ENCODE measurements at places on chromosomes 7 and 10.

DNA sequence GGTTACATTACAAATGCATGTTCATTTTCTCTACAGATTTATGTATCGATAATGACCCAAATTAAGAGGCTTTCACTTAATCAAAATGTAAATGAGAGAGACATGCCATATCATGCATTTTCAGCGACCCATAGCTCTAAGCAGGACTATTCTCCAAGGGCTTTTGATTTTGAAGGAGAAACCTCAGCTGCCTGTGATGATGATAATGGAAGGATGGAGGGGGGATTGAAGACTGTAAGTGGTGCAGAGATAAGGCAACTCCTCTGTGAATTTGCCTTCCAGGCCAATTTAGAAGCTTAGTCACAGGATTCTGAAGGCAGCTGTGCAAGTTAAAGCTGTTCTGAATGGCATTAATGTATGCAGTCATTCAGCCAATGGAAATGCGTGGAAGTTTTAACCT lies 8.3 kb downstream of the VSTM2A start:
- DNase-seq: no peak

DNA sequence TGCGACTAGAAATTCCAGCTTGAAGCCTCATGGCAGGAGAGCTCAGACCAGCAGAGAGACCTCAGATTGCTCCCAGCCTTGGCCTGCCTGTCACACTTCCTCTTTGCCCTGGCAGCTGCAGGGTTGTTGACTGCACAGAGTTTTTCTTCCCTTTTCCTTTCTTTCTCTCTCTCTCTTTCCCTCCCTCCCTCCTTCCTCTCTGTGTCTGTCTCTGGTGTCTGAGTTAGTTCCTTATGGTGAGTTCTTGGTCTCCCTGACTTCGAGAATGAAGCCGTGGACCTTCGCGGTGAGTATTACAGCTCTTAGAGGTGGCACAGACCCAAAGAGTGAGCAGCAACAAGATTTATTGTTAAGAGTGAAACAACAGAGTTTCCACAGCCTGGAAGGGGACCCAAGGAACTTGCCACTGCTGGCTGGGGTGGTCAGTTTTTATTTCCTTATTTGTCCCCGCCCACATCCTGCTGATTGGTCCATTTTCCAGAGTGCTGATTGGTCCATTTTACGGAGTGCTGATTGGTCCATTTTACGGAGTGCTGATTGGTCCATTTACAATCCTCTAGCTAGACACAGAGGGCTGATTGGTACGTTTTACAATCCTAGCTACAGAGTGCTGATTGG lies 266.3 kb downstream of the RPS24 start:
- no peak for DNase-seq

DNA sequence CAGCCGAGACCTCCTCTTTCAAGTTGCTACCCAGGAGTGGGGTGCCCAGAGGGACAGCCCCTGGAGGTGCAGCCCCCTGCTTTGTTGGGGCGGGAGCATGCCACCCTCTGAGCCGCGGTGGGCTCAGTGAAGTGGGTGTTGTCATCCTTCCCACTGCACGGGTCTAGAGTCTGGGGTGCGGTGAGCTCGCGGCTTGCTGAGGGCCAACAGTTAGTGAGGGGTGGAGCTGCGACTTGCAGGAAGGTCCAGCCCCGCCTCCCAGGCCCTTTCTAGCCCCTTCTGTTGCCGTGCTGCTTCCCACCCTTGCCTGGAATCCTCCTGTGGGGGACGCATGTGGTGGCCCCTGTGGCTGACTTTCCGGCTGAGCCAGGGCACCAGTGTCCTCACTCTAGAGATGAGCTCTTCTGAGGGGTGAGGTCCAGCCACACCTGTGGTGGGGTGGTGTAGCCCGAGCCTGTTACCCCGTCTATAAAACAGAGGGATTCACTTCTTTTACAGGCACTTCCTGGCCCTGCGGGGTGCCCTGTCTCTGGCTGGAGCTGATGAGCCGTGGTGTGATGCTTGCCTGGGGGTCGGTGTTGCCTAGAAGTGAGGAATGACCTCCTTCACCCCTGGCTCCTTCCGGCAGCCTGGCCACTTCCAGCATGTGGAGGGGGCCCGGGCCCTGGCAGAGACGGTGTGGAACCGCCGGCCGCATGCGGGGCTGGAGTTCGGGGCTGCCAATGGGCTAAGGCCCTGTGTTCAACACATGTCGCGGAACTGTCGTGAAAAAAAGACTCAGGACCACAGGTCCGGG lies 127.9 kb downstream of the FAM53B start:
- no peak for DNase-seq

- no peak for DNase-seq
These were observed 231.2 kb downstream of the SNX13 start for GRCh38 chr7:17709127-17709526.

DNA sequence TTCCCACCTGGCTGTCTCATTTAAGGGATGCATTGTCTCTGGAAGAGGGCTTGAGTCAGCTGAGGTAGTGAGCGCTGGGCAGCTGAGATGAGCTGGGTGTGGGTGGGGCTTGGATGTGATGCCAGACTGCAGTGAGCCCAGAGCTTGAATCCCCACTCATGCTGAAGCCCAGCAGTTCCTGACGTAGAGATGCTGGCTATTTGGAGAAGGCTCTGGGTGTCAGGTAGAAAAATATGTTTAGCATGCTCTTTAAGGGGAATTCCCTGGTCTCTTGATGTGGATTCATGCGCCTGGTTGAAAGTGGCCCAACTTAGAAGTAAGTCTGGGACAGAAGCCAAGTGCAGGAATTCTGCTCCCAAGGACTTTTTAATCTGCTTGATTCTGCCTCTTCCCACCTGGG lies 241.5 kb upstream of the IGFBP3 start:
- DNase-seq: no peak

DNA sequence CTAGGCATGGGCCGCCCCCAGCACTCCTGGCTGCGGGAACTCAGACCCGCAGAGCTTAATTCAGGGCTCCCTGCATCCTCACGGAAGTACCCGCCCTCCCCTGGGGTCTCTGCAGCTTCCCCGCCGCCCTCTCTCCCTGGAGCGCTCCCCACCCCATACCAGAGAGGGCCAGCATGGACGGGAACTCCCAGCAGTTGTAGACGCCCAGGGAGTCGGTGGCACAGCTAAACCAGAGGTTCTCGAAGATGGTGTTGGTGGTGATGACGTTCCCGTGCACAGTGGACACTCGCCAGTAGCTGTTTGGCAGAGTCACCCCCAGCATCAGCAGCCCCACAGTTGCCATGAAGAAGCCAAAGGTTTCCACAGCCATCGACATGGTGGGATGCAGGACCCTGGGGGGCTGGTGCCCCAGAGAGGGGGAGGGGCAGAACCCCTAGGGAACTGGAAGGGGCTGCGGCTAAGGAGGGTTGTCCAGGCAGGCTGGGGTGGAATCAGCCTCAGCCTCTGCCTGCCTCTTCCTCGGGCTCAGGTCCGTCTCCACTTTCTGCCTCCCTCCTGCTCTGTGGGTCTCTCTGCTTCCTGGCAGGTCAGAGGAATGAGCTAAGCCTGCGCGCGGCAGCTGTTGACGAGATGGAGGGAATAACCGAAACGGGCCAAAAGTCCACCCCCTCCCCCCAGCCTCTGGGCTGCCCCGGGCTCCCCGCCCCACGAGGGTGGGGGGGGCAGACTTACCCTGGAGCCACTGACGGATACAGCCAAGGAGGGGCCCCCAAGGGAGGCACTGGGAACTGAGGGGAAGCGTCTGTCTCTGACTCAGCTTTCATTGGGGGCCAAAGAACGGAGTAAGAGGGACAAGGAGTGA lies at the start of gene CLDN15:
CLDN15 (minus strand) TSS at position 597 of the 862 bp plus-strand sequence; CDS start at position 376, 221 bp downstream.
- no peak for DNase-seq

DNA sequence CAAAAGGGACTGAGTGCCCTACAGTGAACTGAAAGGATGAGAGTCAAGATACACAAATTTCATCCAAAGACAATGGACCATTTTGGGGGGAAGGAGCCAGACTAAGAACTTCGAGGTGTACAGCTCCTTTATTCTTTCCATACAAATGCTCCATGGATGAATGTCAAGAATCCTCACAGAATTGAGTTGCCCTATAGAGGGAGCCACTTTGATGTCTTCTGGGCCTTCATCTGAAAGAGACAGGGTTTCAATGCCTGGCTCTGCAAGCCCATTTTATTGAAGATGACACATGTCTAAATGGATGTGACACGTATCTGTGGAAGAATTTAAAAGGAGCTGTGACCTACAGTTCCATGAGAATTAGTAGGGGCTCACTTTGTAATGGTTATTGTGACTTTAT lies 32.0 kb upstream of the NRG3 start:
- DNase-seq: no peak

- no peak for DNase-seq
These were observed 8.4 kb downstream of the PRF1 start for GRCh38 chr10:70594161-70594560.

GRCh38 chr7:130218806-130219620 lies 11.4 kb downstream of the SSMEM1 start:
- DNase-seq: no peak

DNA sequence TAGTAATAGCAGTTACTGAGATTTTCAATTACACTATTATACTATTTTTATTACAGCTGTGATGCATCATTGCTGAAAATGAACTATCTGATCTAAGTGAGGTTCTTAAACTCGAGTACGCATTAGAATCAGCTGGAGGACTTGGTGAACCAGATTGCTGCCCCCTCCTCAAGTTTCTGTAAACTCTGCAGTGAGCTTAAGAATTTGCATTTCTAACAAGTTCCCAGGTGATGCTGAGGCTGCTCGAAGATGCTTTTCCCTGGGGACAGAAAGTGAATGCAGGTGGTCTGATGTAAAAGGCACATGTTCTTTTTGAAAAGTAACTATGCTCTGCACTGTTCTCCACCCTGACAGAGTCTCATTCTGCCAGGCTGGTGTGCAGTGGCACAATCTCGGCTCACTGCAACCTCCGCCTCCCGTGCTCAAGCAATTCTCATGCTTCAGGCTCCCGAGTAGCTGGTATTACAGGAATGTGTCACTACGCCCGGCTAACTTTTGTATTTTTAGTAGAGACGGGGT lies 12.5 kb downstream of the RNF133 start:
- no peak for DNase-seq

- no peak for DNase-seq
These were observed 192.3 kb downstream of the CACNB2 start for GRCh38 chr10:18332484-18332883.

DNA sequence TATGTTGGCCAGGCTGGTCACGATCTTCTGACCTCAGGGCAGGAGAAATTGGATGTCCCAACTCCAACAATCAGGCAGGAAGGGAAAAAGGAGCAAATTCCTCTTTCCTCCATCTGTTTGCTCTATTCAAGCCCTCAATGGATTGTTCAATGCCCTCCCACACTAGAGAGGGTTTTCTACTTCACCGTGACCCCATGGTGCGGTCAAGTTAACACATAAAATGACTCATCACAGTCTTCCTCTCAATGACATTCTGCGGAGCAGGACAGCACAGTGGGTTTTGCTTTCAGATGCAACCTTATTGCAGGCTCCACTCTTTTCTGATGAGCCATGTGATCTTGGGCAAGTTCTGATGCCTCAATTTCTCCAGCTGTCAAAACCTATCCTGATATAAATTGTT lies 364.9 kb downstream of the ANKRD30A start:
- DNase-seq: no peak
